ENCODE measurements at places on chromosomes 1 and 21.

DNA sequence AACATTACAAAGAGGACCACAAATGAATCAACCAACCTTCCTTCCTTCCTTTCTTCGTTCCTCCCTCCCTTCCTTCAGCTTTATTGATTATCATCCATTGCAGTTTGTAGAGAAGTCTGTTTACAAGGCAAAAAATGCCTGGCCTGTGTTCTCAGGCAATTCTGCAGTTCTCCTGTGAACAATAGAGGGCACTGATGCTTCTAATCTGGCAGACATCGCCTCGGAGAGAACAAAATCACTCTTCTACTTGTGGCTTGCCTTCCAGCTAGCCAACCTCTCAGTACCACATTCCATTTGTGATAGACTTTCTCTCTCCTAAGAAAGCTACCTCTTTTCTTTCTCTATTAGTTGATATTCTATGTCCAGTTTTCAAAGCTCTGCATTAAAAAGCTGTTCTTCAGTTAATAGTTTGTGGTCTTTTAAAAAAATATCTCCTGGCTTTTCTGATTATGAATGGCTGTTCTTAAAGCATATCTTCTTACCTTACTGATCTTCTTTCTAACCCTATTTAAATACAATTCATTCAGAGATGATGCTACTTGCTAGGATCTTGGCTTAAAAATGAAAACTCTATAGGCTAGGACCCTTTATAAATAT, 26.9 kb upstream of the ESRRG start:
- DNase-seq: peak; percentile 20

GRCh38 chr1:228543396-228543795, 56.2 kb downstream of the RNF187 start:
- no peak for DNase-seq

GRCh38 chr1:55820501-55820900, 605.3 kb upstream of the USP24 start:
- no peak for DNase-seq

DNA sequence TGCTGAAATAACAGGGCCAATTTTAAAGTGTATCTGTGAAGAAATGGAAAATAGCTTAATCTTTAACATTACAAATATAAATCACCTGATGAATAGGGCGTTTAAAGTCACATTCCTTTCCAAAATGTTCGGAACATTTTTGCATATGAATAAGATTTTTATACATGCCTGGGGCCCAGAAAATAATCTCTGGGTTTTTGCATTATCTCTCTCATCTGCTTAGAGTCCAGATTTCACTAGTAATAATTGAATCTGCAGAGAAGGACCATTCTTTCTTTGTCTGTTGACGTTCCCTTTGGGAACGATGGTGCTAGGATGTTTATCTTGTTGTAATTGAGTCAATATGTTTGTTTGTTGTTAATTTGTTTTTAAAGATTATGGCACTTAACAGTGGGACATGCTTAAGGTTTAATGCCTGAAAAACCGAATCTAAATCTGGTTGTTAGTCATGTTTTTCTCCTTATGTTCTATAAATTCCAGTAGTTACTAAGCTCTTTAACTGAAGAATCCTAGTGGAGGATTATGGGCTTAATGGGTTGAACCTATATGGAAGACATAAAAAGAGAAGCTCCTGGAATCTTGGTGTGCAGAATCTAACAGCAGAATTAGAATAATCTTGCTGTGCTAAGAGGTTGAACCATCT, 140.6 kb downstream of the VPS13D start:
- DNase-seq: no peak

- no peak for DNase-seq
Measured at GRCh38 chr1:42343049-42343448, 8.0 kb upstream of the FOXJ3 start.

- DNase-seq: no peak
Measured at GRCh38 chr1:245835386-245835785, 671.7 kb downstream of the SMYD3 start.

GRCh38 chr21:25895565-25896205, 160.9 kb downstream of the GABPA start:
- no peak for DNase-seq

GRCh38 chr21:42317826-42318746, 2.9 kb upstream of the TFF3 start:
- peak; percentile 26 for DNase-seq
